ENCODE measurements at places on chromosomes 4 and X. TPM values are rescaled to one million over a fixed set of nuclear protein-coding genes. Genes with fewer than 3 reads are reported as not detected.

The CTAG2 gene
- total RNA-seq: not detected

The USP51 gene
- 1.9 TPM for total RNA-seq

The CPXCR1 gene
- not detected for total RNA-seq

The BEX5 gene
- not detected for total RNA-seq

The ARHGAP4 gene
- 0.31 TPM for total RNA-seq

Measured in cardiac ventricle fibroblast (primary cell).